Stimulated activated CD4-positive, alpha-beta T cell treated with anti-CD3 and anti-CD28 coated beads, TNF-alpha, amount 100 ng/mL, for 1 hour (primary cell): ENCODE measurements at places on chromosomes 6 and 20.

- no peak for DNase-seq
Observed at GRCh38 chr6:10847684-10848083, 9.3 kb upstream of the MAK start.

DNA sequence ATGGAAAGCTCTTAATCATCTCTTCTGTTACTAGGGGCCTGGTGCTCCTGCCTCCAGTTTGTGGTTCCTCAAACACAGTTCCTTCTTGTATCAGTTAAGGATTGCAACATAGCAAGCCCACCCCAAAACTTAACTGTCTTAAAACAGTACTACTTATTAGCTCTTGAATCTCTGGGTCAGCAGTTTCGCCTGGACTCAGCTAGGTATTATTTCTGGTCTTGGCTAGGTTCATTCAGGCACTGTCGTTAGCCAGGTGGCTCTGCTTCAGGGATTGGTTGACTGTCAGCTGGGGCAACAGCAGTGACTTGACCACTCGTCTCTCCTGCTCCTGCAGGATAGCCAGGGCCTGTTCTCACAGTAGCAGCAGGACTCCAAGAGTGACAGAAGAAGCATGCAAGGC is 30.0 kb upstream of the RALY start:
- no peak for DNase-seq

GRCh38 chr6:145087034-145087433 is 648.3 kb downstream of the EPM2A start:
- no peak for DNase-seq

DNA sequence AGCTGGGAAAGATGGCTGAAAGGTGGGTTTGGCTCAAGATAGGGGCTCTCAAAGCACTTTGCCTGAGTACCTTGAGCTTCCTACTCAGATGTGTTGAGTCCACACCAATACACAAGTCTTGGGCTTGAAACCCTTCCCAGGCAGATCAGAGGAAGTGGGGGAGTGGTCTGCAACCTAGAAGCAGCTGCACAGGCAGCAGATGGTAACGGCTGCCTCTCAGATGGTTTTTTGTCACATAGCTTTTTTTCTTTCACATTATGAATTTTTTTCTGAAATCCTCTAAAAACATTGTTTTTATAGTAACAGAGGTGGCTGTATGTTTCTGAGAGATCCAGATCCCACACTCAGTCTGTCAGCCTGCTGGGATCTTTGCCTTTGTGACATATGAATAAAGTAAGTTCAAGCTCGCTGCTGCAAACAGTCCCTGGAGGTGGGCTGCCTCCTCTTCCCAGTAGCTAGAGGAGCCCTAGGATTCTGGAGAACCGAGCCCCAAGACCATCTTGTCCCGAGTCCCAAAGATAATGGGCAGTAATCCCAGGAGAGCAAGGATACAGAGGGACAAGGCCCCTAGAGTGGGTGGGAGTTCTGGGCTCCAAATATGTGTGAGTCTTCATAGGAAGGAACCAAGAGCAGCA is 97.1 kb upstream of the TOP1 start:
- DNase-seq: no peak

GRCh38 chr6:149414009-149414408 is 13.9 kb downstream of the SUMO4 start:
- no peak for DNase-seq
